Trophoblast cell (in vitro differentiated cells and primary cell): ENCODE measurements at places on chromosomes 7 and 10.

- no peak for DNase-seq
Observed at GRCh38 chr7:25495342-25496250, 267.3 kb upstream of the NPVF start.

DNA sequence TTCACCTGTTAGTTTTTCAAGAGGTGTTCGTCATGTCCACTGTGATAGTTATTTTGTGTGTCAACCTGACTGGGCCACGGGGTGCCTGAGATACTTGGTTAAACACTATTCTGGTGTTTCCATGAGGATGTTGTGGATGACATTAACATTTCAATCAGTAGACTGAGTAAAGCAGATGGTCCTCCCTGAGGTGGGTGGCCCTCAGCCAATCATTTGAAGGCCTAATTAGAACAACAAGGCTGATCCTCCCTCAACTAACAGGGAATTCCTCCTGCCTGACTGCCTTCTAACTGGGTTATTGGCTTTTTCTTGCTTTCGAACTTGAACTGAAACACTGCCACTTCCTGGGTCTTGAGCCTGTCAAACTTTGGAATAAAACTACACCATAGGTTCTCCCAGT, 75.8 kb downstream of the ENO4 start:
- no peak for DNase-seq

GRCh38 chr7:91251877-91252276, 12.4 kb upstream of the FZD1 start:
- DNase-seq = no peak

GRCh38 chr7:36303202-36304098, 86.2 kb upstream of the ANLN start:
- no peak for DNase-seq

GRCh38 chr10:7491949-7492659, 81.3 kb upstream of the SFMBT2 start:
- DNase-seq = no peak

DNA sequence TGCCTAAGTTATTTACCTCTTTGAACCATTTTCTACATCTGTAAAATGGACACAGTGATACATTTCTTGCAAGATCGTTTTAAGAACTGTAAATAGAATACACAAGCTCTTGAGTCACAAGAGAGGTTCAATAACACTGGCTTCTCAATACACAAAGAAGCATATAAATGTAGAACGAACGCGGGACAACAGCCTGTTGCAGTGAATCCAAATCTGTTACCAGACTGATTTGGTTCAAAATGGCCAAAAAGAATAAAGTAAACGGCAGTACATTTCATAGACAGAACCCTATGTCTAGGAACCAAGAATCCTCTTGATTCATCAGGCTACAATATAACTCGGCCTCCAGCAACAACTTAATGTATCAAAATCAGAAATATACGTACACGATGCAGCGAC, 701 bp downstream of the MTPAP start:
- no peak for DNase-seq

GRCh38 chr10:3122034-3122433, 50.5 kb downstream of the PITRM1 start:
- no peak for DNase-seq

GRCh38 chr7:95662987-95663386, 66.7 kb upstream of the PDK4 start:
- DNase-seq = no peak

- no peak for DNase-seq
Observed at GRCh38 chr7:105910172-105910571, 33.8 kb upstream of the ATXN7L1 start.
